Bronchial epithelial cell (primary cell): ENCODE measurements at places on chromosomes 16 and 17. TPM values are rescaled to one million over a fixed set of nuclear protein-coding genes. Genes with fewer than 3 reads are reported as not detected.
A peak's percentile ranks its signal among the peaks of the same experiment; 100 is the strongest.

OR4D2 gene
- not detected in 2 replicates for total RNA-seq

DNA sequence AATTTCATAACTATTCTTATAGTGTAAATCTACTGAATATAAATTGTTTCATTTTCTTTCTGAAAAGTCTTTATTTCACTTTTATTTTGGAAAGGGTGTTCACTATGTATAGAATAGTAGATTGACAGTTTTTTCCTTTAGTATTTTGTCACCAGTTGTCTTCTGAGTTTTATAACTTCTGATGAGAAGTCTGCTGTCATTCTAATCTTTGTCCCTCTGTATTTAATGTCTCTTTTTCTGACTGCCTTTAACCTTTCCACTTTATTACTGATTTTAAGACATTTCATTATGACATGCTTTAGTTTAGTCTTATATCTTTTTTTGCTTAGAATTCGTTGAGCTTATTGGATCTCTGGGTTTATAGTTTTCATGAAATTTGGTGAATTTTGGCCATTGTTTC lies 166.9 kb downstream of the FTO start:
- DNase-seq, result no peak

MGAT5B gene
- under 0.01 TPM in 1 of 2 replicates, not detected in the other for total RNA-seq

DNA sequence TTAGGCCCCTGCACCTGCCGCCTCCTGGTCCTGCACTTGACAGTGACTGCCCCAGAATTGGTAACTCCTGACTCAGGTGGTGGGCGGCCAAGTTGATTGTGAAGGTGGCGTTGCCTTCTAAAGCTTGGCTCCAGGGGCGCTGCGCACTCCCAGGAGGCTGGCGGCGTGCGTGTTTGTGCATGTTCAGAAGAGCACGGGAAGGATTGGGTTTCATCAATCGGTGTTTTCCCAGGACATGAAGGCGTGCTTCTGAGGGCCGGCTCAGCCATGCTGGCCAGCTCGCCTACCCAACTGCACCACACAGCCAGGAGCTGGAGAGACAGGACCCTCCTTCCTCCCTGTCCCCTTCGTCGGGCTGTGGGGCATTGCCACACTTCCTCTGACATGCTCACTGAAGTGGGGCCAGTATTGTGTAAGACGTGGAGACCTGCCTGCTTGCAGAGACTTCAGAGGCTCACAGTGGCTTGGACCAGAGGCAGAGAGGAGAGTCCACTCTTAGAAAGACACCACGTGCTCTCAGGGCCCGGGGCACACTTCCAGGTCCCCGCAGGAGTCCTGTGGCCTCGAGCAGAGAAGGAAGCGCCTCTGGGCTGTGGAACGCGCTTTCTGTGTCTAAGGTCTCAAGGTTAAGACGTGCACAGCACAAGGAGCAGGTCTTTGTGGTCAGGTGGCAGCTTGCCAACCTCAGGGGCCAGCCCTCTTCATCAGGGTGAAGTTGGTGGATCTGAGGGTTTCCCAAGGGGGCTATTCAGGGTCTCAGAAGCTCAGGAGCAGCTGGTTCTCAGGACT lies 2.8 kb downstream of the RAB40C start:
- peak; percentile 95 for DNase-seq

GRCh38 chr16:15498427-15499175 lies 64.2 kb downstream of the BMERB1 start:
- DNase-seq, result no peak

DNA sequence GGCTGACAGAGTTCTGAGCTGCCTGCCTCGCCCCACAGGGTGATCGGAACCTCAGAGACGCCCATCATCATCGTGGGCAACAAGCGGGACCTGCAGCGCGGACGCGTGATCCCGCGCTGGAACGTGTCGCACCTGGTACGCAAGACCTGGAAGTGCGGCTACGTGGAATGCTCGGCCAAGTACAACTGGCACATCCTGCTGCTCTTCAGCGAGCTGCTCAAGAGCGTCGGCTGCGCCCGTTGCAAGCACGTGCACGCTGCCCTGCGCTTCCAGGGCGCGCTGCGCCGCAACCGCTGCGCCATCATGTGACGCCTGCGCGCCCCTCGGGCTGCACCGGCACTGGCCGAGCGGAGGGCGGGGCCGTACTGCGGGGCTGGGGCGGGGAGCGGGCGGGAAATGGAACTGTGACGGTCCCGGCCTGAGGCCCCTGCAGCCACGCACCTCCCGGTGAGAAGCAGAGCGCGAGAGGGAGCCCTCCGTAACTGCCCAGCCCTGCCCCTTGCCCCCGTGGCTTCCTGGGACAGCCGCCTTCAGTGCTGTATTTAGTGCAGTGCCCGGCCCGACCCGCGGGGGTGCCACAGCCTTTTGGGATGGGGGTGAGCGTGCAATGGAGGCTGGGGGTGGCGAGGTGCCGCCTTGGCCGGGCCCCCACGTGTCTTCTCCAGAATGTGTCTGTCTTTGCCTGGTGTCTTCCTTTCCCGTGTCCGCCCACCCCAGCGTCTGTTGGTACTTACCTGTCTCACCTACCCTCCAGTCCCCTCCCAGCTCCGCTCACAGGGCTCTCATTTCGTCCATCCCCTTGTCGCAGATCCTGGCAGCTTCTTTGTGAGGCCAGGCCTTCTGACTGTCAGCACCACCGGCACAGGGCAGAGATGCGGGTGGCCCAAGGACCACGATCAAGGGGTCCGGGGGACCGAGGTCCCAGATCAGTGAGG lies 9.8 kb downstream of the RASL10B start:
- DNase-seq, result no peak

ZNF48 gene
- 11.4 and 12.9 TPM in 2 replicates for total RNA-seq

ABI3 gene
- total RNA-seq, result not detected in 2 replicates

NUFIP2 gene
- 26.9 and 32.8 TPM in 2 replicates for total RNA-seq

DNA sequence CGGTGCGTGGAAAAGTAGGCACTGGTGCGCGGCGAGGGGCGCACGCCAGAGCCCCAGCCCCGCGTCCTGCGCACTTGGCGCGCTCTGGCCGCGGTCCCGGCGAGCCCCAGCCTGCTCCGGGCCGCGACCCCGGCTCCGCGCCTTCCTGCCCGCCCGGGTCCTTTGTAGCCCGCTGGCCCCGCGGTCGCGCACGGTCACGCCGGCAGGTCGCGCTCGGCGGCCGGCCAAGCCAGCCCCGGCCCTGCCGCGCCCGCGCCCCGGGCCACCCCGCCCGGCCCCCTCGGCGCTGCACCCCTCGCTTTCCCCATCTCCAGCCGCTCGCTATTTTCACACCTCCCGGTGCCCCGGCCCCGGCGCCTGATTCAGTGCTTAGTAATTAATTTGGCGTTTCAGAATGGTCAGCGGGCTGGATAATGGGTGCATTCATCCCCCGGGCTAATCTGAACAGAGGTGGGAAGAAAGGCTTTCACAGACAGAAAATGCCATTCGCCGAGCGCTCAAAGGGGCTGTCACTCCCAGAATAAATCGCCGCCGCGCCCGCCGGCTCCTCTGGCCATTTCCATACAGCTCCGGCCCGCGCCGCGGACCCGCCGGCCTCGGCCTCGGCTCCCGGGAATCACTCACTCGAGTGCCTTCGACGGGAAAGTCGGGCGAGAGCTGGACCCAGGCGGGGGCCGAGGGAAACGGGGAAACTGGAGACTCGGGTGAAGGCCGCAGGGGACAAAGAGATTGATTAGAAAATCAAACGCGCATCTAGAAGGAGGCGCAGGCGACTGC lies 17.8 kb upstream of the NTN1 start:
- DNase-seq, result no peak

DNA sequence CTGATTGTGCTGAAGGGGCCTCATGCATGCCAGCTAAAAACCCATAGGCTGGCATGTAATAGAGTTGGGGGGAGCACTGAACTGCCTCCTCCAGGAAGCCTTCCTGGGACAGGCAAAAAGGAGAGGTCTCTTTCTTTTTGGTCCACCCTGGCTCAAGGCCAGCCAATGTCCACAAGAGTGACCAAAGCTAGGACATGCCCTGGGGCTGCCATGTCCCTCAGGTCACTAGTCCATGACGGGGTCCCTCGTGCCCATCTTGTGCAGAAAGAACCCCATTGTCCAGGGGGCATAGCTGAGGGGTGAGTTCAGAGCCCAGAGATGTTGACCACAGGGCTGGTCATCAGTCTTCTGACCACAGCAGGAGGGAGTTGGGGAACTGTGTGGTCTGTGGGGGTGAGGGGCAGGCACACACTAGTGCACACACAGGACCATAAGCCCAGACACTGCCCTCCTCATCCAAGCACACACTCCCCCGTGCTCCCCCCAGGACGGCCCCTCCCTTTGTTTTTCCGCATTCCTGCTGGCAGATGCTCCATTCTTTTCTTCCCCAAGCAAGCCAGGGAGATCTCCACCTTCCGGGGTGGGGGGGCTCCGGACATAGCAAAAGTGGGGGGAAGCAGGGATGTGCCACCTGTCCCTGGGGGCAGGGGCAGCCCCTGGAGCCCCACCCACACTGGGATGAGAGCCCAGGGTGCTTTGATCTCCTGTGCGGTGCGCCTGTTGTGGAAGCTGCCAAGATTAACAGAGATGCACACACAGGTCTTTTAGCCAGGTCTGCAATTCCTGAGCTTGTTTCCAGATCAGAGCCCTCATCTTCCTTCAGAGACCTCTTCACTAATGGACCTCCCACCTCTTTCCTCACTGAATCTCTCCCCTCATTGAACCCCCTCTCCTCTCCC lies 25.2 kb upstream of the PHB1 start:
- DNase-seq, result no peak

DNA sequence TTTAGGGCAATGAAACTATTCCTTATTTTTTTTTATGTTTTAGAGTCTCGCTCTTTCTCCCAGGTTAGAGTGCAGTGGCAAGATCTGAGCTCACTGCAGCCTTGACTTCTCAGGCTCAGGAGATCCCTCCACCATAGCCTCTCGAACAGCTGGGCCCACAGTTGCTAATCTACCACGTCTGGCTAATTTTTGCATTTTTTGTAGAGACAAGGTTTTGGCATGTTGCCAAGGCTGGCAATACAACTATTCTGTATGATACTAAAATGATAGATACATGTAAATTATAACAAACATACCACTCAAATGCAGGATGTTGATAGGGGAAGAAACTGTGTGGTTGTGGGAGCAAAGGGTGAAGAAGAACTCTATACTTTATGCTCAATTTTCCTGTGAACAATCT lies 401.3 kb downstream of the ZFHX3 start:
- no peak for DNase-seq

COG4 gene
- 45.3 and 46.7 TPM in 2 replicates for total RNA-seq

CCL2 gene
- not detected in 2 replicates for total RNA-seq

ADAMTS18 gene
- total RNA-seq, result not detected in 2 replicates

GRCh38 chr16:88050952-88051660 lies 99.9 kb downstream of the BANP start:
- DNase-seq, result no peak

- DNase-seq, result peak; percentile 5
Measured at GRCh38 chr16:55411231-55411630, 67.8 kb upstream of the MMP2 start.

CCL4 gene
- total RNA-seq, result not detected in 2 replicates

- DNase-seq, result peak; percentile 7
Measured at GRCh38 chr16:55439101-55439690, 39.8 kb upstream of the MMP2 start.

GRCh38 chr17:227946-228615 lies 46.6 kb upstream of the DOC2B start:
- DNase-seq, result no peak

- DNase-seq, result peak; percentile 98
Measured at GRCh38 chr17:31274252-31274651, 22.8 kb downstream of the OMG start.

AXIN2 gene
- under 0.01 TPM in 1 of 2 replicates, not detected in the other for total RNA-seq

GRCh38 chr16:28930652-28931051 lies 1.1 kb upstream of the CD19 start:
- DNase-seq, result no peak

- DNase-seq, result no peak
Measured at GRCh38 chr17:80356231-80356856, 58.6 kb upstream of the ENDOV start.

DNA sequence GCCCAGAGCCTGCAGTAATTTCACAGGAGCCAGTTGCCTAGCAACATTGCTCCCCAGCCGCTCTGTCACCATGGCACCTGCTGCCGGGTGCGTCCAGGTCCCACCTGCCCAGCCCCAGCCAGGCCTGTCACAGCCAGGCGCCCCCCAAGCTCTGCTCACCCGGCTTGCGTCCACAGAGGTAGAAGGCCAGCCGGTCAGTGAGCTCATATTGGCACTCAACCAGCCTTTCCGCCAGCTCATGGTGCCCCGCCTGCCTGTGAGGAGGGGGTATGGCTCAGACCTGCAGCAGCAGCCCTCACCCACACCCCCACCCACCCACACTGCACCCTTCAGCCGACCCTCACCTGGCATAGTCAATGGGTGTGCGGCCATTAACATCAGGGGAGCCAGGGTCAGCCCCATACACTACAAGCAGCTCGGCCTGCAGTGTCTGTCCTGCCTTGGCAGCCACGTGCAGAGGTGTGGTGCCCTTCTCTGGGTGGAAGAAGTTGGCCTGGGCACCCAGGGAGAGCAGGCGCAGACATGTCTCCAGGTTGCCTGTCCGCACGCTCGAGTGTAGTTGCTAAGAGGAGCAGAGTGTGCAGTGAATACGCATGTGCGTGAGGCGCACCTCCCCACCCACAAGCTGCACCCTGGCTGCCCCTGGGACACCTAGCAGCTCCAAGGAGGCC lies 7.7 kb downstream of the GIT1 start:
- peak; percentile 93 for DNase-seq

GRCh38 chr16:49474741-49475140 lies 101.1 kb downstream of the C16orf78 start:
- no peak for DNase-seq

GRCh38 chr16:53052519-53053501 lies at the start of gene CHD9NB:
CHD9NB (minus strand) TSS chr16:53052897; CDS start chr16:53044158, 8,739 bp downstream.
- DNase-seq, result peak; percentile 99

- DNase-seq, result no peak
Measured at GRCh38 chr17:76106703-76107102, 3.1 kb upstream of the EXOC7 start.

DNA sequence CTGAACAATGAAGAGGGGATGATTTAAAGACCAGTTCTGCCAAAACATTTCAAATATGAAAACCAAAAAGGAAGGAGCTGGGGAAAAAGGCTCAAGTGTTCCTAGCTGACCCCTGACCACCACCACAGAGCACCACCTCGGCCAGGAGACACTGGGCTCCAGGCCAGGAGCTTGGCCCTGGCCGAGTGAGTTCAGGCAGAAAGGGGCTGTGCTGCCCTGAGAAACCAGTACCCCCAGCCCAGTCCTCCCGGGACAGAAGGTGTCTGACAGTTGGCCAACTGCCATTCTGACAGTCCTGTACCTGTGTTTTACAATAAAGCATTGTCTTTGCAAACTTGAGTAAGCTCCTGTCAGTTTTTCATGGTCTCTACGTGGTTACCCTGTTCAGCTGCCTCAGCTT lies 98.2 kb downstream of the VPS53 start:
- DNase-seq, result no peak

GALR2 gene
- not detected in 2 replicates for total RNA-seq

DNA sequence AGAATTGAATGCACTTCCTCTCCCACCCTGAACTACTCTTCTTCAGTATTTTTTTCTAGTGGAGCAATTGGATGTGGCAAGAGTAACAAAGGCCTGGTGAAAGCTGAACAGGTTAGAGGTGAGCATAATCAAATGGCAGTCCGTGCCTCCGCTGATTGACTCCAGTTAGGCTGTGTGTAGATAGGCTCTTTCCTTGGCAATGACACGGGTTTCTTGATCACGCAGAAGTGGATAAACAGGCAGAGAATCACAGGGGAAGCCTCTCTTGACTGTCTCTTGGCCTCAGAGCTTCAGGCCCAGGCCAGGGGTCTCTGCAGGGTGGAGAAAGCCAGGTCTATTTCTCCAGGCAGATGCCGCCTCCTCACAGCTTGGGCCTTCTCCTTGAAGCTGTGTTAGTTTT lies 4.2 kb downstream of the CD300LB start:
- no peak for DNase-seq

SLC38A8 gene
- not detected in 2 replicates for total RNA-seq
